Activated effector memory CD4-positive, alpha-beta T cell treated with anti-CD3 and anti-CD28 coated beads, Interleukin-2, amount 50 U/mL, for 16 hours (primary cell): ENCODE measurements at places on chromosomes 3 and 15.

DNA sequence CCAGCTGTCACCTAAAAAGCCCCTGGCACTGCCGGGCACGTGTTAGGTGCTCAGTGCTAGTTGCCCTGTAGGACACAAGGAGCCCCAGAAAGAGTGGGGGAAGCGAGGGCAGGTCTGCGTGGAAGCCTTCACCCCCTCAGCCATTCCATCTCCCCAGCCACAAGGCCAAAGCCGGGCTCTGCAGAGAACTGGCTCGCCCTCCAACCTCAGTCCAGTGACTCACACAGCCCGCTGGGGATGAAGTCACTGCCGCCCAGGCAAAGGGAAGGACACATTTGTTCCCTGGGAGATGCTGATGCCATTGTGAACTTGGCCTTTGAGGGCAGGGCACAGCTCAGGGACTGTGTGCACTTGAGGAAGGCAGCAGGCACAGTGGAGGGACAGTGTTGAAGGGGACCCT is 48.1 kb downstream of the IQSEC1 start:
- DNase-seq = no peak

GRCh38 chr3:147640781-147641180 is 231.6 kb downstream of the ZIC1 start:
- no peak for DNase-seq

DNA sequence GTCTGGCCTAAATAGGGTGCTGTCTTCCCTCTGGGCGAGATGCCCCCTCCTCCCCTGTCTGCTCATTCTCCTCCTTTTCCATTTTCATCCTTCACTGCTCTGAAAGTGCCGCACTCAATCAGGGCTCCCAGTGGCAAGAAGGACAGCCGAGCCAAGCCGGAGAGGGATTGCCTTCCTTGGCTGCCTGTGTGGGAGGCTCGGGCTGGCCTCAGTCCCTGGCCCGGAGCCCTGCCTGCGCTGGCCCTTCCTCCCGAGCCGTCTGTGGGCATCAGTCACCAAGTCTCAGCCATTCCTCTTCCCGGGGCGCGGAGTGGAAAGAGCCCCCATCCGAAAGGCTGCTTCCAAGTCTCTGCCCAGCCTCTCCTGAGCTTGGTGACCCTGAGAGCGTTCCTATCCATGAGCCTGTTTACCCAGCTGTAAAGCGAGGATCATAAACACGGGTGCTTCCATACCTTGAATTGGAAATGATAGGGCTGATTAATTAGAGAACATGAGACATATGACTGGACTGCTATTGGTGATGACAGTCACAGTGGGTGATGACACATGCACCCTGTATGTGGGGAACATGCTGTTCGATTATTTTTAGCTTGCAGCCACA is 59.1 kb upstream of the TLE3 start:
- DNase-seq = no peak

GRCh38 chr15:88617790-88618189 is 3.4 kb upstream of the AEN start:
- DNase-seq = no peak

- DNase-seq = no peak
Measured at GRCh38 chr3:105039004-105039403, 327.7 kb upstream of the ALCAM start.

GRCh38 chr3:125055913-125056745 is at the start of gene HEG1:
Gene HEG1, minus strand, starts transcription at chr3:125055997. Its CDS starts 107 bp downstream, at chr3:125055890.
- DNase-seq = peak; percentile 92

- no peak for DNase-seq
Measured at GRCh38 chr15:90981681-90982080, 12.7 kb downstream of the PRC1 start.

DNA sequence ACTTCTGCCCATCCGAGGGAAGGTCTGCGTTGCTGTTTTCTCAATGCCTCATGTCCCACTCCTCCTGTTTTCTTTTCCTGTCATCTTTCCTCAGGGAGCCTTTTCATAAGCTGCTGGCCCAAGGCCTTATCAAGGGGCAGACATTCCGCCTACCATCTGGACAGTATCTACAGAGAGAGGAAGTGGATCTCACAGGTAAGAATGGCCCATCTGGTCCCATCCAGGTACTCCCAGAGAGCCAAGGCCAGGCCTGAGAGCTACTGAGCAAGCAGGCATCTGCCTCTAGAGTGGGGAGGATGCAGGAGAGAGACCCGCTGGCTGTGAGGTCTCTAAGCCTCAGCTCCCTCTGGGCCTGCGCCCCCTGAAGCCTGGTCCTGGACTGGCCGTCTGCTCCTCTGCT is 81.5 kb upstream of the LIMD1 start:
- DNase-seq = no peak

DNA sequence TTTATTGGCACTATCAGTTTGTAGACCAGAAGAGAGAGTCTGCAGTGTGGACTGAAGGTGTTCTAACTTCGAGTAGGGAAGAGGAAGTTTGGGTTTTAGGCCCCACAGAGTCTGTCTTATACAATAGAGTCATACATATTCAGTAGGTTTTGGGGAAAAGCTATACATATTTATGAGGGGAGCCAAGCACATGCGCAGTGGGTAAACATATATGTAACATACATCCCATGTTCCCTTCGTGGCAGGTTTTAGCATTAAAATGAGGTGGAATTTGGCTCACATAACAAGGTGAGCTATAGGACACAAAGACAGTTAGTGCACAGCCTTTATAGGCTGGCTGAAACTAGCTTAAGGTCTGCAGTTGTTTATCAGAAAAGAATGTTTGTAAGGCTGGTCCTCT is 4.9 kb downstream of the GALK2 start:
- DNase-seq = no peak

GRCh38 chr15:59896663-59897074 is 107.4 kb upstream of the FOXB1 start:
- DNase-seq = no peak

DNA sequence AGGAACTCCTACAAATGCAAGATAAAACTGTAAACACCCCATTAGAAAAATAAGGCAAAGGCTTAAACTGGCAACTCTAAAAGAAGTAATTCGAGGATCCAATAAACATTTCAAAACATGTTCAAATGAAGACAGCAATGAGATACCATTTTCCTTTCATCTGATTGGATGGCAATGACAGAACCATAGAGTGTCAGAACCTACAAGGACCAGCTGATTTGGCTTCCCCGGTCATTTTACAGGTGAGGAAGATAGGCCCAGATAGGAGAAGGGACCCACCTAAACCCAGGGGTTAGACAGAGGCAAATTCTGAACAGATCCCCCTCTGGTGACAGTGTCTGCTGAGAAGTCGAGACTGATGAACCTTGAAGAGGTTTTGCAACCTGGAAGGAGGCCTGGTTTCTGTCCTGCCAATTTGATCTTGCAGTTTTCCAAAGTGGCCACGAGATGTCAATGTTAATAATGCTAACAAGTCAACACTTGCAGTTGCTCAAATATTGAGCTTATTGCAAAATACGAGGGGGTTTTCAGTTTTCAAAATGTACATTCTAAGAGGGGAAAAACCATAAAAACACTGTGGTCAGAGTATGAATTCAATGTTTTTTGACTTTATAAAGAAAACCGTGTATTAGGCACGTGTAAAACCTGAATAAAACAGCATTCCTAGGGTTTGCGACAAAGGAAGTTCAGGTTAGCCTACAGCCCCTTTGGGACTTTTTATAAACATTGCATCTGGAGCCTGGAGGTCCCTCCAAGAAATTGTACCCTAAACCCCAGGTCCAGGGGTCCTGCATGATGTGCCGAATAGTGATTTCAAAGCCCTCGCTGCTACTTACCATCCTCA is 21.5 kb downstream of the CFAP161 start:
- DNase-seq = no peak

DNA sequence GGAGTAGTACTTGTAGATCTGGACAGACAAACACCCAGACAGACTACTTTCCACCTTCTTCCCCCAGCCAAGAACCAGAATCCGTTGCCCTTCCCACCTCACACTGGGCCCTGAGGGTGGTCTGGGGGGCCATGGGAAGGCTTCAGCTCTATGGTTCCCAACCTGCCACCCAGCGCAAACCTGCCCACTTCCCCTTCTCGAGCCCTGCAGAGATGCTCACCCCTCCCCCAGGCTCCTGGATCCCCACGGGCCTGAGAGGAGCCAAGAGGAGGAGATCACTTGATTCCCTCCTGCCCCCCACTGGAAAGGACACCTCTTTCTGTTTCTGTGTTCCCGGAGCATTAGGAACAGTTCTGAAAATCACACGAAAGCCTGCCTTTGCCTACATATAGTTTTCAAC is 8.7 kb downstream of the STRA6 start:
- DNase-seq = no peak

DNA sequence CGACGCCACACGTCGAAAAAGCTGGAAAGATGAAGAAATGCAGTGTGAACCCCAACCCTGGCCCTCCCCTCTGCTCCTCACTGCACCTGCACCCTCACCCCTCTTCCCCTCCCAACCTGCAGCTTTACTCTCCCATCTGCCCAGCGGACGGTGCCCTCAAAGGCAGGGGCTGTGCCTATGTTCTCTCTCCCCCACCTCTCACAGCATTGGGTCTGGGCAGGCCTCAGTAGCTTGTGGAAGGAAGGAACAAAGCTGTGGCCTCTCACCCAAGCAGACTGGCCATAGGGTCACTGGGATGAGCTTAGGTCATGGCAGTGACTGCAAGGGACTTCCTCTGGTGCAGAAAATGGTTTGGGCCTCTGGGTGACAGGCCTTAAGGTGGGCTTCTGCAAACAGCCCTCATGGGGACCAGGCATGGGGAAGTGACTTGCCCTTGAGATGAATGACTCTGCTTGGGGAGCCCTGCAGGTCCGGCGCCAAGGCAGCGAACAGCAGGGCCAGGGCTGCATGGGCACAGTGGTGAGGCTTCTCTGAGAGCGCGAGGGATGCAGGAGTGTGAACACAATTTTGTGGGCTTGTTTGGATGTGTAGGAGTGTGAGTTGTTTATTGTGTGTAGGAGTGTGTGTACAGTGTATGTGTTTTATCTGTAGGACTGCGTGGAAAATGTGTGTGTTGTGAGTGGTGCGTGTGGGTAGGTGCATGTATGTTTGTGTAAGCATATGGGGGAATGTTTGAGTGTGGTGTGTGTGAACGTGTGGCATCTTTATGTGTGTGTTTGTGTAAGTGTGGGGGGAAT is 29.2 kb downstream of the SRPRB start:
- no peak for DNase-seq

- DNase-seq = no peak
Measured at GRCh38 chr15:64779024-64779423, 3.6 kb upstream of the RBPMS2 start.

GRCh38 chr15:47586653-47587224 is 130.6 kb upstream of the SEMA6D start:
- no peak for DNase-seq

DNA sequence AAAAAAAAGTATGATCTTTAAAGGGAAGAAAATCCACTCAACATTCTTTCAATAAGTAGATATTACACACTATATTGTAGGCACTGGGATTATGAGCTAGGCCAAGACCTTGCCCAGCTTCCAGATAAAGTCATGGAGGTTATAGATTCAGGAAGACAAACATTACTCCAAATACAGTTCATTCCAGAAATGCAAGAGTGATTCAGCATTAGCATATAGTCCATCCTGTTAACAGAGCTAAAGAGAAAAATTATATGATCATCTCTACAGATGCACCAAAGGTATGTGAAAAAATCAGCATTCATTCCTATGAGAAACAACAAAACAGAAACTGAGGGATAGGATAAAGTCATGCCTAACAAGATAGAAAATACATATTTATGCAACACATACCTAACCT is 42.1 kb upstream of the NSMCE3 start:
- DNase-seq = no peak

DNA sequence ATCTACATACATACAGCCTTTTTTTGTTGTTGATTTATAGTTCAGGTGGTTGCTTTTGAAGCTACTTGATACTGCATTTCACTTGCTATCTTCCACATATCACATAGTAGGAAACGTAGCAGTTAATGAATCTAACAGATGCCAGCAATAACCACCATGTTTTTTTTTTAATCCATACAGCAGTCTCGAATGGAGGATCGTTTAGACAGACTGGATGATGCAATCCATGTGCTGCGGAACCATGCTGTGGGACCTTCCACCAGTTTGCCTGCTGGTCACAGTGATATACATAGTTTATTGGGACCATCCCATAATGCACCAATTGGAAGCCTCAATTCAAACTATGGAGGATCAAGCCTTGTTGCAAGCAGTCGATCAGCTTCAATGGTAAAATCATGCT is 123.2 kb upstream of the CGNL1 start:
- DNase-seq = no peak
